ENCODE measurements at places on chromosomes 5 and 9.
A peak's percentile ranks its signal among the peaks of the same experiment; 100 is the strongest.

DNA sequence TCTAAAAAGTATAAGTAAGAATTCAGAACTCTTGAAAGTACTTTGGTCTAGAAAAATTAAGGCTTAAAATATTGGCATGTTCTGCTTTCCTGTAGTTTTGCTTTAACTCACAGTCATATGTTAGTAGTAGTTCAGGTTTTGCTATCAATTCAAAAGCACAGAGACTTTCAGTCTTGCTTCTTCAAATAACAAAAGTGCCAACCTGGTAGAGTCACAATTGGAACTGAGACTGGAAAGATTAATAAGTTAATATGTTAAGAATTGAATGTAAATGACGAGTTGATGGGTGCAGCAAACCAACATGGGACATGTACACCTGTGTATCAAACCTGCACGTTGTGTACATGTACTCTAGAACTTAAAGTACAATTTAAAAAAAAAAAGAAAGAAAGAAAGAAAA is 822.3 kb downstream of the MTRR start:
- DNase-seq: no peak

DNA sequence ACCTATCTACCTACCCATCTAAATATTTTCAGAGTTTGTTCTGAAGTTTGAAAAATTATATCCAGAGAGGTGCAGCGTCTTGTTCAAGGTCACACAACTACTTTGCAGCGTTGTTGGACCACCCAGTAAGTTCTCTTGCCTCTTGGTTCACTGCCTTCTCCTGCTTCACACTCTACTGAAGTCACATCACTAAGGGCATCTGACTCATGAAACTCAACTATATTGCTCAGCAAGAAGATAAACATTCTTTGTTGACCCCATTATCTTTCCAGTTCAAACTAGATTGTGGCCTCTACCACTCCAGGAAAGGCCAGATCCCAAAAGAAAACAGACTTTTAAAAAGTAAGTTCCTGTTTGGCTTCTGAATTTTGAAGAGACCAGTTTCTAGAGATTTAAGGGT is 326.9 kb downstream of the SLIT3 start:
- no peak for DNase-seq

GRCh38 chr9:134770972-134771971 is 109.3 kb upstream of the FCN2 start:
- DNase-seq: no peak

DNA sequence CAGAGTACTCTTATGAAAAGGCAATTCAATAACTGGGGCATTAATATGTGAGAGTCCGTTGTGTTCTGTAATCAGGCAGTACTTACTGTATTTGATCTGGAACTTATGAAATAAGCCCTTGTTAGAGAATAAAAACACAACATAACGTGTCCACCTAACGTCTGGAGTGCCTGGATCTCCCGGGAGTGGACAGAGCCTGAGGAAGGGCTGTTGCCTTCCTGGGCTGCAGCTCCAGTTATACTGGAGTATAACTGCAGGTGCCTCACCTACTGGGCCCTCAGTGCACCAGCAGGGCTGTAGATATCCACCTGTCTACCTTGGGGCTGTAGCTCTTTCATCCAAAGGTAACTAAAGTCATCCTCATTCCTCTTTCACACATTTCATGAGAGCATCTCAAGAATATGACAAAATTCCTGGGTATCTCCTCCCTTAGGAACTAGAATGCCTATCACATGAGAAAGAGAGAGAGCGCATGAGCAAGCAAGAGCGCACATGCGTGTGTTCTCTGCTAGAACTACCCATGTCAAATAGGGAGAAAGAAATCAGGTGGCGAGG is 200.1 kb downstream of the GAPVD1 start:
- no peak for DNase-seq

- no peak for DNase-seq
Observed at GRCh38 chr9:81682797-81683196, 6.5 kb downstream of the TLE1 start.

DNA sequence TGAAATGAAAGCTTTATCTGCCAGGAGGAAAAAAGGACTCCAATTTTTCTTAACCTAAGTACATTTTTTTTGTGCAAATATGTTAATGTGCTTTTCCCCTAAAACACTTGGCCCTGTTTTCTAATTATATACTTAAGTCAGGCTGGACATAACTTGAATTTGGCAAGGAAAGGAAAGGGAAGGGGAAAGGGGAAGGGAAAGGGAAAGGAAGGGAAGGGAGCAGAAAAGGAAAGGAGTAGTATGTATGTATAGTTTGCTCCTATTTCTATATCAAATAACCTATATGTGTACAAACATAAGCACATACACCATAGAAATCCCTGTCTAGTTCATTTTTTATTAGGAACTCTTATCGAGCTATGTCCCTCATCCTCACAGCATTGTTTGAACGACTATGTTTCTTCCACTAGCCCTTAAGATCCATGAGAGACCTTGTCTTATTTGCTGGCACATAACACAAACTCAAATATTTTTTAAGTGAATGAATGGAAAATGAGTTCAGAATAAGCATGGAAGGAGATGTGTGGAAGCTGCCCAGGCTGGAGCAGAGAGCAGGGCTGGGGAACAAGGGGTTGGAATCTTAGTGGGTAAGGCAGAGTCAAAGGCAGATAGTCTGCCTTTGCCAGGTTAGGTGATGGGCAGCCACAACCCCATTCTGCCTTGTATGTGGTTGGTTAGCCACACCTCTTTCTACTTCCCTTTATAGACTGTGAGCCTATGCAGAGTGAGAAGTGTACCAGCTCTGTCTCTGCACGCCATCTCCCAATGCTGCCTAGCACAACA is 70.0 kb downstream of the KLHL3 start:
- peak; percentile 41 for DNase-seq

DNA sequence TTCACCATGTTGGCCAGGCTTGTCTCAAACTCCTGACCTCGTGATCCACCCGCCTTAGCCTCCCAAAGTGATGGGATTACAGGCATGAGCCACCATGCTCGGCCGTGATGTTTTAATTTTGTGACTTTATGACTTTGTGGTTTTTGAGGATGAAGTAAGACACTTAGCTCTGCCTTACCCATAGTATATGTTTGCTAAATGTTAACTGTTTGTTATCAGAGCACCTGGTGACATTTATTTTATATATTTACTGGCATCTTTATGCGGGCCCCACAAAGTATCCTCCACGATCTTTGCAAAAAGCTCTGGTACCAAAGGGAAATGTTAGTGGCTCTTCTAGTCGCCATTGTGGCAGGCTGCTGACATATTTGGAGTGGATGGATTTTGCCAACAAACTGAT is 6.7 kb downstream of the SLC23A1 start:
- no peak for DNase-seq

DNA sequence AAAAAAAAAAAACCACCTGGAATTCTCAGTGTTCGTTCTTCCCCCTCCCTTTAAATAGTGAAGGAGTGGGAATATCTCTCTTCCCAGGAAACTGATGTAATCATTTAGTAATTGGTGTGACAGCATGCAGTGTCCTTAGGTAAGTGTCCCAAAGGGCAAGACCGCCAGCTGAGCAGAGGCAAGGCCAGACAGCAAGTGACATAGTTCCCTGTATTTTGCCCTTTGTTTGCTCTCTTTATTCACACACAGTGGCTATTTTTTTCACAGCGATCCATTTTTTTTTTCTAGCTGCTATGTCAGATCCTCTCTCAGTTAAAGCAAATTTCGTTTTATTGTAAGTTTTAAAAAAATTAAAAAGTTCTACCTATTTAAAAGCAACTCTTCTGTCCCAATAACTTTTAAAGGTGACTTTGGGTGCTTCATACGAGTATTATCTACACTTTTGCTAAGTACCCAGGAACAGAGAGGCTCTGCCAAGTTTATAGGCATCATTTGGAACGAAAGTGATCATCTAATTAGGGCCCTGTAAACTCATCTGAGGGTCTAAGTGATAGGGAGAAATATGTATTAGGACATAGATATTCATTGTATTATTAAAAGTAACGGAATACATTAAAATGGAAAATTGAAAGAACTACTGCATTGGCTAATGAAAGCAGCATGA is 98.2 kb upstream of the ALDH1A1 start:
- DNase-seq: no peak

GRCh38 chr9:81656004-81656403 is 33.3 kb downstream of the TLE1 start:
- DNase-seq: peak; percentile 2

DNA sequence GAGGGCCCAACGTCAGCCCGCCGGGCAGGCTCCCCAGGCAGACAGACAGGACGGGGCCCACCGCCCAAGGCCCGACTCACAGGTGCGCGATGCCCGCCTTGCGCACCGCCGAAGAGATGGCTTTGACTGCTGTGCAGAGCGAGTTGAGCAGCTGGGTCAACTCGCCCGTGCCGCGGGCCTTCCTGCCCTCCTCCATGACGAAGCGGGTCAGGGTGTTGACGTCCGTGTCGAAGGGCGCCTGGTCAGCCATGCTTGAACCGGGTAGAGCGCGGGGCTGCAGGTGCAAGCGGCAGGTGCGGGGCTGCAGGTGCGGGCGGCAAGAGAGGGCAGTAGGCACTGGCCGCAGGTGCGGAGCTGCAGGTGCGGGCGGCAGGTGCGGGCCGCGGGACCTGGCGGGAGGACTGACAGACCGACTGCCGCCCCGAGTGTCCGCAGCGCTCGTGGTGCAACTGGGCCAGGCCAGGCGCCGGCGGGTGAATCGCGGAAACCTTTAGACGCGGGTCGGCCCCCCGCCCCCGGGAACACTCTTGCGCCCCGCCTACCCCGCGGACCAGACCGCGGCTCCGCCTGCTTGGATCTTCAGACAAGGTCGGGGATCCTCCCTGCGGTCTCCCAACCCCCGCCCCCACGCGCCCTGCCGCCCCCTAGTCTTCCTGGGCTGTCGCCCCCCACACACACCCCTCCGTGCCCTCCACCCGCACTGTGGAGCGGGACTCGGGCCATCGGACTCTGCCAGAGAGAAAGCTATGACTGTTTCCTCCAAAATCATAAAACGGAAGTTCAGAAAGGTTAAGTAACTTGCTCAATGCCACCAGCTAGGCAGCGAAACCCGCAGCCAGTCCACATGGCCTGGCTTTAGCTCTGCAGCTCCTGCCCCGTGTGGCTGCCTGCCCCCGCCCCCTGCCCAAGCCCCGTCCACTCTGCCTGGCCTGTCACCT is at the start of gene FBP1:
Gene FBP1 (minus strand): TSS at position 458 of the 938 bp plus-strand sequence. CDS start 208 bp downstream, at position 250.
- DNase-seq: peak; percentile 33

- no peak for DNase-seq
Observed at GRCh38 chr9:81844131-81844567, 84.1 kb upstream of the SPATA31D4 start.

DNA sequence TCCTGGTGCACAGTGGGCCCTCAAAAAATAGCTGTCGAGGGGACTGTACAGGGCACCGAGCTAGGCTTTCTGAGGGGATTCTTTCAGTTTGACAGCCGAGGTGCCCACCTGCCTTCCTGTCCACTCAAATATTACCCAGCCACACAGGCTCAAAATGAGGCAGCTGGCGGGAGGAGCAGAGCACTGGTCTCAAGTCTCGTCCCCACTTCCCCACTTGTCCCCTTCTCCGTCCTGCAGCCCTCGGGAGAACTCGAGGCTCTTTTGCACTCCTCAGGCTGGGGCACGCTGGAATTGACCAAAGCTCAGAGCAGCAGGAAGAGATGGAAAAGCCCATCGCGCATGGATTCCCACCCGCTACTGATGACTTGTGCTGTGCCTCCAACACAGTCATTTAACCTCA is 185.2 kb downstream of the HSPA4 start:
- DNase-seq: no peak

GRCh38 chr5:111461934-111462333 is 50.4 kb downstream of the STARD4 start:
- no peak for DNase-seq

DNA sequence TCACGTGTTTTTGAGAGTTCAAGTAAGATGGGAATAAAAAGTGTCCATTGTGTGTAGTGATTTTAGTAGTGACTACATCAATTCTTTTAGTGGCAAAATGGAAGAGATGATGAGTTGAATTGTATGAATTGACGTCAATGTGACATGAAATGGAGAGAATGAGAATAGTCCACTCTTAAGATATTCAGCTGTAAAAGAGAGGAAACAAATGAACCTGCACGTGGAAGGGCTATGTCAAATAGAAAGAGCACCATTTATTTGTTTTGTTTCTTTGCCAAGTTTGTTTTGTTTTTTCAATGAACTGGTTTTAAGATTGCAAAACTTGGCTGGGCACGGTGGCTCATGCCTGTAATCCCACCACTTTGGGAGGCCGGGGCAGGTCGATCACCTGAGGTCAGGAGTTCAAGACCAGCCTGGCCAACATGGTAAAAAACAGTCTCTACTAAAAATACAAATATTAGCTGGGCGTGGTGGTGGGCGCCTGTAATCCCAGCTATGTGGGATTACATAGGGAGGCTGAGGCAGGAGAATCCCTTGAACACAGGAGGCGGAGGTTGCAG is 453.8 kb downstream of the TAF11L14 start:
- no peak for DNase-seq

- no peak for DNase-seq
Observed at GRCh38 chr9:92055624-92056023, 59.6 kb downstream of the SPTLC1 start.

DNA sequence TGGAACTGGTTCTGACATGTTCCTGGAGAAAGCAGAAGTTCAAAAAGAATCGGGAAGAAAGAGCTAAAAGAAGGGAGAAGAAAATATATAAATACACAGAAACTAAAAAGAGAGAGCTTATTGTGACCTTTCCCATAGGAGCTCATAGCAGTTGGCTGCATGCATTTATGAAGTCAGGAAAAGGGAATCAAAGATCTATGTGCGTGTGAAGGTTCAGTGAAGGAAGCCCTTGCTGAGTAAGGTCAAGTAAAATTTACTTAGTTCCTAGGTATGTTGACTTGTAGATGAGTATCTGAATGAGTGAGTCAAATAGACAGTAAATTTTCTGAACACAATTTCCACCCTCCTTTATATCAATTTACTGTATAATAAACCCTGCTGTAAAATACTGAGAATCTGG is 632.5 kb downstream of the SLCO4C1 start:
- DNase-seq: no peak

DNA sequence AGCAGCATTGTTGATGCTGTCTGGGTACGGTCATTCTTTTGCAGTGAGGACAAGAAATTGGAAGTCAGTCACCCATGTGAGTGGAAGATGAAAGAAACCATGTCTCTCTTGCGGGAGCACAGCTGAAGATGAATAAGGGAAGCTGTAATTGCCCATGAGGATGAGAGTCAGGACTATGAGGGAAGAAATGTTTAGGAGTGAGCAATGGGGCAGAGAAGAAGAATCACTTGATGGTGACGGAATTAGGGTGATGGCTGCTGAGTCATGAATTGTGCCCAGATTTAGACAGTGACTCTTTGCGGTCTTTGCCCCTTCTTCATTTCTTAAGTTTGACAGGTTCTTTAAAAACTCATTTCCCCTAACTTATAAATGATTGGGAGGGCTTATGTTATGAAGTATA is 183.3 kb downstream of the MAST4 start:
- DNase-seq: no peak

GRCh38 chr9:99401680-99402504 is 179.8 kb downstream of the SEC61B start:
- no peak for DNase-seq

- no peak for DNase-seq
Observed at GRCh38 chr5:143262393-143263174, 140.9 kb downstream of the NR3C1 start.

- no peak for DNase-seq
Observed at GRCh38 chr5:151773951-151774350, 2.2 kb downstream of the G3BP1 start.

- no peak for DNase-seq
Observed at GRCh38 chr5:114419959-114420358, 58.1 kb downstream of the KCNN2 start.

Measured in CD4-positive, alpha-beta T cell treated with Interleukin-12 subunit alpha and Interleukin-12 subunit beta, for 1 hour (primary cell).